ENCODE measurements at places on chromosomes 11 and 22. TPM values are rescaled to one million over a fixed set of nuclear protein-coding genes. Genes with fewer than 3 reads are reported as not detected.

Gene POTEH
- 0.40 TPM for total RNA-seq

Gene IFTAP
- 33.6 TPM for total RNA-seq

DNA sequence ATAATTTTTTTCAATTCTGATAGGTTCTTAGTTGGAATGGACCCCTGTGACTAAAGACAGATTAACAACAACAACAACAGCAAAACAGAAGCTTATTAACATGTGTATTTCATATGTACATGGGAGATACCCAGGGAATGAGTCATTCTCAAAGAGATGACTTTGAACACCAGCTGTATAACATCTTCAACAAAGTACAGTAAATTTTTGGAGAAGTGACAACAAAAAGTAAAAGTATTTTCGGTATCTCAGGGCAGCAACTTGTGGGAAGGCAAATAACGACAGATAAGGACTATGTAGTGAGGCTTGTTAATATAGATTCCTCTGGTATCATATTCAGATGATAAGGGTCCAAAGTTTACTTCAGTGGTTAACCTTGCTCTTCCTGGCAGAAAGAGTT, 573.4 kb upstream of the RAG2 start:
- DNase-seq, result no peak

DNA sequence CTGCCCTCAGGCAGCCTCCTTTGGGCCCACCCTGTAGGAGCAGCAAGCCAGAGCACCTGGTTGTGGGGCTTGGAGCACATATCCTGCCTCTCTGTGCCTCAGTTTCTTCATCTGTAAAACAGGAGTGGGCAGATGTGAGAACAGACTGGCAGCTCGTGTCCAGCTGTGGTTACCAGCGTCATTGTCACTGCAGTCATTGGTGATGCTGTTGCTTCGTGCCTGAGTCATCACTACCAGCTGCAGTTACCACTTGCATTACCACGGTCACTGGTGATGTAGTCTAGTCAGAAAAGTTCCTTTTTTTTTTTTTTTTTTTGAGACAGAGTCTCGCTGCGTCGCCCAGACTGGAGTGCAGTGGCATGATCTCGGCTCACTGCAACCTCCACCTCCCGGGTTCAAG, 20.4 kb downstream of the RSPH14 start:
- DNase-seq, result no peak

Gene SSTR3
- total RNA-seq, result not detected

DNA sequence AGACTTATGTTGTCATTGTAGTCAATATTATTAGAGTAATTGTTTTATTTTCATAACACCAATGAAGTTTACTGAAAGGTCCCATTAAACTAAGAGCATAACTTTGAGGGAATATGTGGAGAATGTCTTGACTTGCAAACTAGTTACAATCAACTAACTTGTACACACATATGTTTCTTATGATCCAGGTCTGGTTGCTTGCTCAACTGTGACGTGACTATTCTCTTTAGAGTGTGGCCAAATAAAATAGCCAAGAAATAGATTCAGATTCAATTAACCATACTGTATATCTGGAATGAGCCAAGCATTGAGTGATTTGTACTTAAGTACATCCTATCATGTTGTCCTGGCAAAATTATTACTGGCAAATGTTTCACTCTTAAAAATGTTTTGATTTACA, 101.7 kb downstream of the METTL15 start:
- no peak for DNase-seq

DNA sequence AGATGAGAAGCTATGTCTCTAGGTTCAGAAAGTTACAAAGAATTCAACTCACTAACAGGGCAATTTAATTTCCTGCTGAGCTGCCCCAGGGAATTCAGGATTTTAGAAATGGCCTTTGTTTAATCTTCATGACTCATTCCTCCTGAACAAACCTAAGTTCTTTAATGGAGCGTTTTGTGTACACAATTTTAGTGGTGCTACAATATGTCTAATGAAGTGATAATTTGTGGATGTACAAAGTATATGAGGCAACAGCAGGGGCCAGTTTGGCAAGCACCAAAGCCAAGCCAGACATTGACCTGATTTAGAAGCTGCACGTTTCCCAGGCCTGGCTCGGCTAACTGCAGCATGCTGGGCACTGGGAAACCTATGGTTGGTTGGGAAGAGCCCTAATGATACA, 34.4 kb upstream of the HEPHL1 start:
- peak; percentile 64 for DNase-seq

- DNase-seq, result no peak
Measured at GRCh38 chr22:37178350-37179125, 9.5 kb downstream of the C1QTNF6 start.

DNA sequence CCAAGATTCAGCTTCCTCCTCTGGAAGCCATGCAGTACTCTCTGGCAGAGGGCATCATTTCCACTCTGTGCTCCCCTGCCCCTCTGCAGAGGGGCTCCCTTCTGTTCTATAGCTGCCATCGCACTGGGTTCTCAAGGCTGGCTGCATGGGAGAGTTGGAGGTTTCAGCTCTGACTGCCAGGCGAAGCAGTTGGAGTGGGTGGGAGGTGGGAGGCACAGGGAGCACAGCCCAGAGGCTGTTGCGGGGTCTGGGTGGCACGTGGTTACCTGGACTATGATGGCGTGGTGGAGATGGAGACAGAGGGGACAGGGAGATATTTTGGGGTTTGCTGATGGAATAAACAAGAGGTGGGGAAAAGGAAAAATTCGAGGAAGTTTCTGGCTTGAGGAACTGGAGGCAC, 4.8 kb downstream of the PMM1 start:
- no peak for DNase-seq

DNA sequence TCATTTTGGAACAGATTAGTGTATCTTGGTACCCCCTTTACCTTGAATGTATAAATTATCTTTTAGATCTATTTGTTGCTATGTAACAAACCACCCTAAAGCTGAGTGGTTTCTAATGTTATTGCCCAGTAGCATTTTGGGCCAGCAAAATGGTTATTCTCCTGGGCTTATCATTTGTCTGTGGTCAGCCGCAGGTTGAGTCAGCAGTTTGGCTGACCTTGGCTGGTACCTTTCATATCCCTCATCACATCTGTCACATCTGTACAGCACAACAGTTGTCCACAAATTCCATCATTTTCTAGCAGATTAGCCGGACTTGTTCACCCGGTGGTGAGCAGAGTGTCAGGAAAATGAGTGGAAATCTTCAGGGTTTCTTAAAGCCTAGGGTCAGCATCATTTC, 588.5 kb upstream of the ARHGAP42 start:
- DNase-seq, result no peak

DNA sequence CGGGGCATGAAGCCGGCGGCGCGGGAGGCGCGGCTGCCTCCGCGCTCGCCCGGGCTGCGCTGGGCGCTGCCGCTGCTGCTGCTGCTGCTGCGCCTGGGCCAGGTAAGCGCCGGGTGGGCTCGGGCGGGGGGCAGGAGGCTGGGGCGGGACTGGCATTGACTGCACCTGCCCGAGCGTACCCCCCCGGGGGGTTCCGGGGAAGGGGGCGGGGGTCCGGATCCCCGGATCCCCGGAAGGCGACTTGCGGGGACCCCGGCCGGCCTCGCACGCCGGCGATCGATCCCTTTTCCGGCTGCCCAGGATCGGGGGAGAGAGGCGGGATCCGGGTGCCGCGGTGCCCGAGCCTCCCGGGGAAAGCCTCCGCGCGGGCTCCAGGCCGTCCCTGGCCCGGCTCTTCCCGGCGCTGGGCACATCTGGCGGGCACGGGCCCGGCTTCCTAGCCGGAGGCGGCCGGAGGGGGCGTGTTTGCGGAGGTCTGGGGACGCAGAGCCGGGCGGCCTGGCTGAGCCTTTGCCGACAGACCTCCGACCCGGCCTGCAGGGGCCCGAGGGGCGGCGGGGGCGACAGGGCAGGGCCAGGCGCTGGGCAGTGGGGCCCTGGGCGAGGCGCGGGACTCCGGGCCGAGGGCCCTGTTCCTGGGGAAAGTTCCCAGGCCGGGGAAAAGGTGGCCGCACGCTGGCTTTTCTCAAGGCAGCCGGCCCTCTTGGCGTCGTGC, 705 bp downstream of the PTPRJ start:
- no peak for DNase-seq

Gene SCGB1C1
- total RNA-seq, result not detected

DNA sequence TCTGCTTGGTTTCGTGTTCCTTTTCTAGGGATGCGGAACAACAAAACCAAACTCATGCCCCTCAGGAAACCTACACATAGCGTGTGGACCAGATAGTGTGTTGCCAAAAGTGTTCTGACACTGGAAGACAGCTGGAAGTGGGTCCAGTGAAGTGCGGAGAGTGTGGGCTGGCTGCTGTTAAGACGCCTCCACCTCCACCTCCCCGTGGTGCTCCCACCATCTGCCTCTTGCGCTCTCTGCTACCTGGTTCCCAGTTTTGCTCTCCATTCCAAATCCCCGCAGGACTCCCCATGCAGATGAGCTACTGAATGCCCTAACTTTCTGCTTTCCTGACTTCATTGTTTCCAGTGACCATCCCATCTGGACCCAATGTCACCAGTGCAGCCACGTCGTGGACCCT, 51.8 kb downstream of the NCAPD3 start:
- DNase-seq, result no peak

DNA sequence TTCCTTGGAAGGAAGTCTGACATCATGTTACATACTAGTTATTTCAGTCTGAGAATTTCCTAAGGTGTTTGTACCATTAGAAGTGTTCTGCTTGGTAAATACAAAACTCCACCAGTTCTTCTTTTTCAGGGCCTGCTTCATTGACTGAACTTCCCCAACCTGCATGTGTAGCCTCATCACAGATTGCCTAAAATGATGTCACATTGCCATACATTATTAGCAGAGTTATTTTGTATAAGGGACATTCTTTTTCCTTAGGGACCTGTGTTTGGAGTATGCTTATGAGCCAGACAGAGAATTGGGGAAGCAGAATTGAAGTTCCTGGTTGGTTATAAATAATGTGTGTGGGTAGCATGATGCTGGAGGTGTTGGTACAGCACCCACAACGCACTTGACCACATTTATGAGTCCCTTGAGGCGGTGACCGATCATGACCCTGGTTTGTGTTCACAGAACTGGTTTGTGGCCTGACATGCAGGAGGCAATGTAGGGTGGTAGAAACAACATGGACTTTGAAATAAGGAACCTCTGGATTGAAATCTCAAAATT, 16.4 kb upstream of the MMP7 start:
- DNase-seq, result no peak

- no peak for DNase-seq
Measured at GRCh38 chr11:132901638-132902471, 630.4 kb downstream of the OPCML start.

Gene ZNF280B
- 9.1 TPM for total RNA-seq

- no peak for DNase-seq
Measured at GRCh38 chr11:83120327-83120726, 36.6 kb upstream of the PCF11 start.

DNA sequence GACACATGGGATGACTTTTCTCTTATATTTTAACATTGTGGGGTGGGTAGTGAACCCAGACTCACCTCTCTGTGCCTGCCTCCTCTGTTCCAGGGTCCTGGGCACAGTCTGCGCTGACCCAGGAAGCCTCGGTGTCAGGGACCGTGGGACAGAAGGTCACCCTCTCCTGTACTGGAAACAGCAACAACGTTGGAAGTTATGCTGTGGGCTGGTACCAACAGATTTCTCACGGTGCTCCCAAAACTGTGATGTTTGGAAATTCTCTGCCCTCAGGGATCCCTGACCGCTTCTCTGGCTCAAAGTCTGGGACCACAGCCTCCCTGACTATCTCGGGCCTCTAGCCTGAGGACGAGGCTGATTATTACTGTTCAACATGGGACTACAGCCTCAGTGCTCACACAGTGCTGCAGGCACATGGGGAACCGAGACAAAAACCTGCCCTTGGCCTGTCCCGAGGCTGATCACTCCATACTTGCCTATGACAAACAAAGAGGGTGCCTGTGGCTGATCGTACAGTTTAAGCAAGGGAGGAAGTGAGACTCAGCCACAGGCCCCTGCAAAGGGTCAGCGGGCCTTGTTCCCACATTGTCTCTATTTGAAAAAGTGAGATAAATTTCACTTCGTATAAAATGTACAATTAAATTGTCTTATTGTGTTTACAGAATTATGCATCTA, 43.7 kb upstream of the TOP3B start:
- DNase-seq, result no peak

DNA sequence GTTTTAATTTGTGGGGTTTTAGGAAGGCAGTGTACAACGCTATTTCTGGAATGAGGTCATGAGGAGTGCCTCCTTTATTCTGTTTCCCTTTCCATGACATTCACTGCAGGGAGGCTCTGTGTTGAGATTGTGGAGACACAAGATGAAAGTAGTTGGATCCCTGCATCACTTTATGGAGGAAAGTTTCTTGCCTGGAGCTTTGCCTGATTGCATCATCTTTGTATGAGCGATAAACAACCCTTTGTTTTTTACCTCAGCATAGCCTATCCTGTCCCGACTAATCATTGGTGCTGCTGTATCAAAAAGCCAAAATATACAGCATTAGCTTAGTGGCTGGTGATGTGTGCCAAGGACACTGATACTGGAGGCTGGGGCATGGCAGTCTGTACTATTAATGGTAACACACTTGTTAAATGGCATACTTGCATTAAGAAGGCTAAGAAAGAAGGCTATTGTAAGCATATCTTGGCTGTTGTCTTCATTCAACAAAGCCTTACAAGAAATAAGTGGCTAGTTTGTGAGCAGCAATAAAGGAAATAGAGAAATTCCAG, 31.2 kb upstream of the SLC5A4 start:
- peak; percentile 64 for DNase-seq

GRCh38 chr22:49903322-49904039, 14.8 kb downstream of the ALG12 start:
- no peak for DNase-seq

GRCh38 chr11:58741127-58741526, 9.4 kb upstream of the GLYAT start:
- DNase-seq, result no peak

DNA sequence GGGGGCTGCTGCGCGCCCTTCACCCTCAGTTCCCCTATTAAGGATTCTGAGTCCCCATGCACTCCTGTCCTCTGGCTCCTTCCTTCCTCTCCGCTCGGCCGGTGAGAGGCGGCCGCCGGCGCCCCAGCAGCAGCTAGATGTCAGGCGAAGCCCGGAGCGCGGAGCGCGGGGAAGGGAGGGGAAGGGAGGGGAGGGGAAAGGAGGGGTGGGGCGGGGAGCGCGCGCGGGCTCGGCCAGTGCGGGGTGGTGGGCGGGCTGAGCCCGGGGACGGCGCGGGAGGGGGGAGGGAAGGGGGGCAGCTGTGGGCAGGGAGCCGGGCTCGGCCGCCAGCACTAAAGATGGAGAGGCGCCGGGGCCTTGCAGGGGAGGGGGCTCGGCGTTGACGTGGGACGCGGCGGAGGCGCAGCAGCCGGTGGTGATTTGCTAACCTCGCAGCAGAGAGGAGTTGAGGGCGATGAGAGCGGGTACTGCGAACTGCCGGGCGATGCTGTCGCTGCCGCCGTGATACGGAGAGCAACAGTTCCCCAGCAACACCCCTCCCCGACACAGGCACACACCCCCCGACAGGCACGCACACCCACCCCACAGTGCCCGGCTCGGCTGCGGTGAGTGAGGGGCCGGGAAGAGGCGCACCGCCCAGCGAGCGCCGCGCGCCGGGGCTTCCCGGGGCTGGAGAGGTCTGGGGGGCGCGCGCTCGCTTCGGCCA, at the start of gene ZBTB16:
Gene ZBTB16 (plus strand): TSS at position 434 of the 706 bp plus-strand sequence. CDS start 3,590 bp downstream, outside the sequence.
- no peak for DNase-seq

- DNase-seq, result no peak
Measured at GRCh38 chr11:8100605-8101004, 19.6 kb downstream of the TUB start.
